Amniotic stem cell (primary cell): ENCODE measurements at places on chromosomes 2 and 18.

- no peak for DNase-seq
Observed at GRCh38 chr2:173841110-173841509, 124.1 kb downstream of the SP3 start.

- DNase-seq, result peak; percentile 40
Observed at GRCh38 chr2:64644458-64645382, 9.0 kb downstream of the SERTAD2 start.

DNA sequence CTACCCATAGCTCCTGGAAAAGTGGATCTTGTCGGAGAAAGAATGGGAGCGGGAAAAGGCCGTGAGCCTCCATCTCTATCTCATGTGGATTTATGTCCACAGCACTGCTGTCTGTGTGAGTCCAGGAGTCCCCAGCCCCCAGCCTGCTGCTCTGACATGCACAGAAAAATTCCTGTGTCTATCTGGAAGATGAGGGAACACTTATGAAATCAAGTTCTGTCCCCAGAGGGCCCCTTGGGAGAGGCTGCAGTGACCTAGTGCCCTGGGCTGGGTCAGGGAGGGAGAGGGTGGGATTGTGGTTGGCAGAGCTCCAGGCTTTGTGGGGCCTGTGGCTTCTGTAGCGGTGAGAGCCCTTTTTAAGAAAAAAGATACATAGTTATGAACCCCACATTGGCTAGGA lies 37.6 kb downstream of the HJURP start:
- no peak for DNase-seq

GRCh38 chr2:231546014-231546715 lies 15.9 kb upstream of the NMUR1 start:
- DNase-seq, result no peak

DNA sequence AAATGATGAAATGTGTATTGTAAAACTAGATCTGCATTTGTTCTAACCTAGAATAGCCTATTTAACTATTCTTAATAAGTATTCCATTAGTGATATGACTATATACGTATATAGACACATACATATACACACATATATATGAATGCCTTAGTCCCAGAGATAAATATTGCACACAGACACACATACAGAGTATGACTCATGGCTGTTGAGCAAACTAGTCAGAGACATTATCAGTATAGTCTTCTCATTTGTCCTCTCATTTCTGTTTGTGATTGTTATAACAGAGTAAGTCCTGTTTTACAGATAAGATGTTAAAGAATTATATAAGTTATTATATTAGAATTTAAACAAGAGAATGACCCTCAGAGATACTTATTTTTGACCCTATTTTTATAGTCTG lies 202.5 kb downstream of the CCDC102B start:
- no peak for DNase-seq

DNA sequence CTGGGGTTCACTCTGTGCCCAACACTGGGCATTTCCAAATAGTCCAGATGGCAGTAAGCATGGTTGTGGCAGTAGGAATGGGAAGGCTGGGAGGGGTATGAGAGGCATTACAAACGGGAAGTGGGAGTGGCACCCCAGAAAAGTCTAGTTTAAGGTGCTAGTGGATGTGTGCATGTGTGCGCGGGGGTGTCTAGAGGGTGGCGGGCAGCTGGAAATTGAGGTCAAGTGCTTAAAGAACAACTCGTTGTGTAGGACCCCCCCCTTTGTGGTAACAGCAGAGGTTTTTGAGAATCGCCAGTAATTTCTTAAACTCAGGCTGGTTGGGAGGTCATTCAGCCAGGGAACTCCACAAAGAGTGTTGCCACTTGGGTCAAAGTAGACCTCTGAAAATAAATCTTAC lies 69.9 kb downstream of the RHBDD1 start:
- no peak for DNase-seq

DNA sequence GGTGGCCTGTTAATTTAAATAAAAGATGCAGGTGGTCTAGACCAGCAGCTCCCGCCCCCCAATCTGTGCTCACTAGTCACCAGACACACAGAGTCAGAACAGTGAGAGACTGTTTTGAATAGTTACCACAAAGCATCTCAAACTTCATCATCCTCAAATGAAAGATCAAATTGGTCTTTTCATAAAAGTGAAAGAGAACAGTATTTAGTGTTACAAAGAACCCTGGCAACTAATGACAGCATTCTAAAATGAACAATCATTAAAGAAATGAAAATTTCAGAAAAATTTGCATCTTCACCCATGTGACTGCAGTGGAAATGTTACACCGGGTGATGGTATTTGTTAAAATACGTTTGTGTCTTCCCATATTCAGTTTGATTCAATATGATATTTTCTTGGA lies 65.5 kb upstream of the PMAIP1 start:
- no peak for DNase-seq

DNA sequence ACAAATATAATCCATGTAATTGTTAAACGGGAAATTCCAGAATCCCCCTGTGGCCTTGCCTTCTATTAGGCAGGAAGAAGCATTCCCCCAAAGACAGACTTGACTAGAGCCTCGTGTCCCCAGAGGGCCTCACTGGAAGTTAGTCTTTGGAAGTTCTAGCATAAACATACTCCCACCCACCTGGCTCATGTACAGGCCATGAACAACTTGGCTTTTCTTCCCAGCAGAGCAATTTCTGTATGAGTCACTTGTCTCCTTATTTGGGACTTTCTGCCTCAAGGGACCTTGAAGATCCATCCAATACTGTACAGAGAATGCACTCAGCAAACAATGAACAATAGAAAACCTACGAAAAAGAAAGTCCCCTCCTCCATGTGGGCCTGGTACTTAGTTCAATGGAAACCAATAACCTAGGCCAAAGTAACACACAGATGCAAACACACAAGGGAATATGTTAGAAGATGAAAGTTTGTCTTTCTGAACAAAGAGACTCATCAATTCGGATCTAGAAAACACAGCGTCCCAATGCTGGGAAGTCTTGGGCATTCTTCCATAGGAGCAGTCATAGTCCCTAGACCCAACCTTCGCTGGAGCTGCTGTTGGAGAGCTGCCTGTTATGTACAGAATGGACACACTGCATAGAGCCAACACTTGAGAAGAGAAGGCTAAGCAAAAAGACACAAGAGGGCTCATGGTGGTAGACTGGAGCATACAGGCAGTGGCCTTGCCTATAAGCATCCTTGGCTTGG lies 303.5 kb downstream of the HRH4 start:
- DNase-seq, result no peak

DNA sequence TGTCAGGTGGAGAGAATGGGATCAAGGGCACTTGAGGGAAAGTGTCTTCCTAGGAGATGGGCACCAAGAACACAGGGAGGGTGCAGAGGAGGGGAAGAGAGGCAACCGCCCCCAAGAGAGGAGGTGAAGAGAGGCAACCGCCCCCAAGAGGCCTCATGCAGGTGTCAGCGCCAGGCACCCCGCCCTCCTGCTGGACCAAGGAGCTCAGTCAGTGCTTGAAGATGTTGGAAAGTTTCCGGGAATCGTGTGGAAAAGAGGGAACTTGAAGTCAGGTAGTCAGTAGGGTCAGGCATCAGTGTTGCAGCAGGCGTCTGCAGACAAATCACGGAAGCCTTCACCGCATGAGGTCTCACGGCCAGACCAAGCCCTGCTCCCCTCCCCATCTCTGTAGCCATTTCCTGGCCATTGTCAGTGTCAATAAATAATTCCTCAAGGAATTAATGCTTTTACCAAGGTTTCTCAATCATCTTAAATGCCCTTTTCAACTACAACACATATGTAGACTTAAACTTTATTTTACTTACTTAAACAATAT lies 353.1 kb downstream of the EIPR1 start:
- no peak for DNase-seq

DNA sequence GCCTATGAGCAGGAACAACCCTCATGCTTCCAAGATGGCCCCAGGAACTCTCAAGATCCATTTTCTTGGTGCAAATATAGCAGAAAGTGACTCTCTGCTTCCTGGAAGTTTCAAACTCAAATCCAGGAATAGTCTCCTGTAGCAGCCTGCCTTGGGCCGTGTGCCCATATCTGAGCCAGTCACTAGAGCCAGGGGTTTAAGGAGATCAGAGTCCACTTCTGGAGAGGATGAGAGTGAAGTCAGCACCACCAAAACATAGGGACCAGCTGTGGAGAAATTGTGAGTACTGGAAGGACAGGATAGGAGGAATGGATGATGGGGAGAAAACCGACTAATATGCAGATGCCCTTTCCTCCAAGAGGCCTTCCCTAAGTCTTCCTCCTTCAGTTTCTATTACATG lies 33.2 kb downstream of the PSD4 start:
- DNase-seq, result no peak

- DNase-seq, result no peak
Observed at GRCh38 chr2:230677201-230677946, 35.3 kb upstream of the CAB39 start.

- no peak for DNase-seq
Observed at GRCh38 chr2:137091704-137092103, 326.4 kb downstream of the THSD7B start.

GRCh38 chr18:24988253-24988840 lies 363.6 kb downstream of the ZNF521 start:
- DNase-seq, result no peak

GRCh38 chr2:107817378-107817777 lies 9.3 kb upstream of the RGPD4 start:
- no peak for DNase-seq

- no peak for DNase-seq
Observed at GRCh38 chr18:43581936-43582519, 304.7 kb upstream of the SYT4 start.

GRCh38 chr18:11739893-11740292 lies 50.8 kb downstream of the GNAL start:
- DNase-seq, result no peak

- no peak for DNase-seq
Observed at GRCh38 chr2:95388091-95388692, 14.3 kb upstream of the FAHD2A start.

DNA sequence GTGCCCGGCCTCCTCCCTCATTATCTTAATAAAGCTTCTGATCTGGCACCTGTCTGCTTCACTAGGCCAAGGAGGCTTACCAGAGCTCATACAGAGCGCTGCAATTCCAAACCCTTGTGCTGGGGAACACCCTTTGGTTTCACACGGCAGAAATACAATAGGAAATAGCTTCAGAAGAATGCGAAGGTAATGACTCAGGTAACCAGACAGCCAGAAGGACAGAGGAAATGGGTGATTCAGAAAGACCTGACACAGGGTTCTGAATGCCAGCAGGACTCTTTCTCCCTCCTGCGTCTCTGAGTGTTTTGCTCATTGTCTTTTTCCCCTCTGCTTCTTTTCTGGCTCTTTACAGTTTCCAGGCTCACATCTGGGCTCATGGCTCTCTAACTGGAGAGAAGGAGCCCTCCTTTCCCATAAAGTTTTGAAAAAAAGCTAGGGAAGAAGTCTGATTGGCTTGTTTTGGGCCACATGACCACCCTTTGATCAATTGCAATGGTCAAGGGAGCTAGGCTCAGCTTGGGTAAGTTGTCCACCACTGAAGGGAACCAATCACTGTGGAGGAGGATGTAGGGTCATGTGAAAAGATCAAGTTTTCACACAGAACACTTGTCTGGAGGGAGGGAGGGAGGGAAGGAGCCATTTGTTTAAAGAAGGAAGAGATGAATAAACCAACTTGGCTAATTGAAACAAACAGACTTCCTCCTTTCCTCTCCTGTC lies 90.5 kb upstream of the UPP2 start:
- no peak for DNase-seq

- DNase-seq, result no peak
Observed at GRCh38 chr2:127117603-127118002, 10.6 kb upstream of the BIN1 start.

DNA sequence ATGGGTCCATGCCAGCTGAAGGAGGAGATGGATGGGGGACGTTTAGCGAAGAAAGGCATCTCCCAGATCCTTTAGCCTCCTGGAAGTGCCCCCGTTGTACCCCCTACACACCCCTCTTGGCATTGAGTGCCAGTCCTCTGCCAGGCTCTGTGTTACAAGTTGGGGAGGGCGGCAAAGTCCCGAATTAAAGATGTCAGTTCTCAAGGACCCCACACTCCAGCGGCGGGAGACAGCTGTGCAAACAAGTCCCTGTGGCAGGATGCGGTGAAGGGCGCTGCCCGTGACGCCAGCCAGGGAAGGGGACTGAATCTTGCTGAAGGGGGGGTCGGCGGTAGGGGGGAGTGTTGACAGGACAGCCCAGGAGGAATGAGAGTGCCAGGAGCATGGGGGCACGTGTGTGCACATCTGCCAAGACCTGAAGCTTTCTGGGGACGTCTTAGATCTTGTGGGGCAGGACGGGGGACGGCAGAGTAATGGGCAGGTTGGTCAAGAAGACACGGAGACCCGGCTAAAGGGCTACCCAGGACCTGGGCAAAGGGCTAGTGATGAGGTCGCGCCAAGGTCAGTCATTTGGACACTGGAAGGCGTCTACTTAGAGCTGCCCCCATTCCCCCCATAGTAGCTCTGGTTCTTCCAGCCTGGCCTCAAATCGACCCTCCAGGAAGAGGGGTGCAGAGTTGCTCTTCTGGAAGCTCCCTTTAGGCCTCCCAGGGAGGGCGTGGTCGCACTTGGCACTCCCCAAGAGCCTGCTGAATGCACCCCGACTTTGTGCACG lies 2.8 kb upstream of the CTDSP1 start:
- peak; percentile 31 for DNase-seq

- DNase-seq, result no peak
Observed at GRCh38 chr2:235044501-235045271, 92.9 kb downstream of the SH3BP4 start.

GRCh38 chr2:66095820-66096345 lies 339.0 kb upstream of the MEIS1 start:
- no peak for DNase-seq
